AG09309 (cell line): ENCODE measurements at places on chromosomes 2 and 18.
A peak's percentile ranks its signal among the peaks of the same experiment; 100 is the strongest.

DNA sequence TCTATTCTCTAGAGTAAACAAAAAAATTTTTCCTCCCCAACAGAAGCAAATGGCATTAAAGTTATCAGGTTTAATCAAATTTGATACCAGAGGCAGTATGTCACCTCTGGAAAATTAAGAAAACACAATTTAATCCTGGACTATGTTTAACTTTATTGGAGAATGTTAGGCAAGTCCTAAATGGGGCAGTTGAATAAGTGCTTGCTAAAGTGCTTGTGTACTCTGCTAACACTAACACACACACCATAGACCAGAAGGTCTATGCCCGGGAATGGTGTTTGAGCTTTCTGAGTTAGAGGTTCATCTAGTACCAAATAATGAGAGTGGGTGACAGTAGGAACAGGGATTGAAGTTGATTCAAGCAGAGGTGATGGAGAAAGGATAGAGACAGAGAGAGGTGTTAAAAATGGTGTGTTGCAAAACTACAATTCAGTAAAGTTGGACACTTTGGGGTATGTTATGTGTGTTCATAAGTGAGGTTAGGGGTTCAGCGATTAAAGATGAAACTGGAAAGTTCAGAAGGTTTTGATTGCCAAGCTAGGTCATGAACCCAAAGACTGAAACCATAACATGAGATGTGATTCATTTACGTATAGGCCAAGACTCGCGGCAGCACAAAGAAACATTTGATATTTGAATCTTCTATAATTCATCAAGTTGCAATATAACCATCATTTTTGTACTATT, 40.5 kb upstream of the PEX13 start:
- no peak for DNase-seq

DNA sequence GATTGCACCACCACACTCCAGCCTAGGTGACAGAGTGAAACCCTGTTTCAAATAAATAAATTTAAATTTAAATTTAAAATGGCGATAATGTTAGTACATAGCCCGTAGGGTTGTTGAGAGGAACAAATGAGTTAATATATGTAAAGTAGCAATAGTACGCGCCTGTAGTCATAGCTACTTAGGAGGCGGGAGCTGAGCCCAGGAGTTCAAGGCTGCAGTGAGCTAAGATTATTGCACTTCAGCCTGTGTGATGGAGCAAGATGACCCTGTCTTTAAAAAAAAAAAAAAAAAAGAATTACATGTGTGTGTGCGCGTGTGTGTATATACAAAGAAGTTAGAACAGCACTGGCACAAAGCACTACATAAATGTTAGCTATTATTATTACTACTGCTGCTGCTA, 117.4 kb upstream of the ARL5A start:
- no peak for DNase-seq

- no peak for DNase-seq
Observed at GRCh38 chr2:208406474-208407451, at the start of gene PTH2R. TSS of gene PTH2R (plus strand) at chr2:208406792. CDS start at chr2:208407044, 252 bp downstream.

DNA sequence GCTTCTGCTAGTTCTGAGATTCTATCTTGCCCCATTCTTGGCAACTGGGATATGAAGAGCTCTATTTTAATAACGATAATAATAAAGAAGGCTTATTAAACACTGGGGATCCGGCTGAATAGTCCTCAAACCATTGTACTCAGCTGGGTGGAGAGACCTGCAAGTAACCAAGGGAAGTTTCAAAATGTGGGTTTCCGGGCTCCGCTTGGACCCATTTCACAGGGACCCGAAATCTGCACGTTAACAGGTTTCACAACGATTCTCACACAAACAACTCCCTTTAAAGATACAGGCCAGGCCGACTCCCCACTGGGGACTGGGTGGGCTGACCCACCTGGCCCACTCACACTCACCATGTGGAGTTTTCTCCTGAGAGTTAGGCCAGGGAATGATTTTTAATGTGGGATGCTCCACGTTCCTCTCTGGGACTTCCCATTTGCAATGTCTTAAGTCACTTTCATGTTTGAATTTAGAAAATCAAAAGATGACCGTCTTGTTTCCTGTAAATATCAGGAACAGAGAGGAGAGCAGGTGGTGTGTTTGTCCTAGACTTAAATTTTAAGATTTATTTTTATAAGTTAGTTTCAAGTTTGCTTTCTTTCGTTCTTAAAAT, 96.3 kb downstream of the SH3RF3 start:
- DNase-seq = no peak

GRCh38 chr2:234828382-234829073, 123.3 kb upstream of the SH3BP4 start:
- DNase-seq = no peak

- DNase-seq = no peak
Observed at GRCh38 chr18:63140997-63141777, 178.4 kb downstream of the BCL2 start.

GRCh38 chr2:73852020-73852419, 23.3 kb downstream of the STAMBP start:
- DNase-seq = peak; percentile 40

DNA sequence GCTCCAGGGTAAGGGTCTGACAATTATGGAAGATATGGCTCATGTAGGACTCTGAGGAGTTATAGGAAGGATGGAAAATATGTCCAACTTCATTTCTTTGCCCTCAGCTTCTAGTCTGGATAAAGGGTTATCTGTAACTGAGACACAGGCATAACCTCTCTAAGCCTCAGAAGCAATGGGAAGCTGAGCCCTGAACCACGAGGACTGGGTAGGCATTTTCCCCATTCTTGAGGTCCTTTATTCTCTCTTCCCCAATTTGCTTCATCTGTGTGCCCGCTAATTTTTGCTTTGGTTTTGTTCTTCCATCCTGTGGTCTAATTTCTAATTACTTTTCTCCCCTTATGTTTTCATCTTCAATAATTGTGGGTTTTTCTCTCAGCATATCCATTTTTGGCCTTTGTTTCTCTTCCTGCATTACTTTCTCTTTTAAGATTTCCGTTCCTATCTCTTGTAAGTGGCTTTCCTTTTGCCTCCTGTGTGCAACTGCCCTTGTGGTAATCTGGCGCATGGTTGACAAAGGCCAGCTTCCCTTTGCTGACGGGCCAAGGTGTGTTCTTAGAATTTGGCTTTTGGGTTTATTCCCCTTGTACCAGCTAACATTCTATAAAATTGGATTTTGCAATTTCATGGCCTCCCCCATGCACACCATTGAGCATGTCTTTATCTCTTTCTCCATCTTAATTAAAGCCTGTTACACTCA, 343.8 kb downstream of the TXNL1 start:
- DNase-seq = no peak

- DNase-seq = no peak
Observed at GRCh38 chr2:24328010-24328409, 32.3 kb downstream of the ITSN2 start.

- no peak for DNase-seq
Observed at GRCh38 chr2:161703863-161704262, 79.6 kb downstream of the SLC4A10 start.

- no peak for DNase-seq
Observed at GRCh38 chr2:146986161-146986560, 858.7 kb upstream of the ACVR2A start.

DNA sequence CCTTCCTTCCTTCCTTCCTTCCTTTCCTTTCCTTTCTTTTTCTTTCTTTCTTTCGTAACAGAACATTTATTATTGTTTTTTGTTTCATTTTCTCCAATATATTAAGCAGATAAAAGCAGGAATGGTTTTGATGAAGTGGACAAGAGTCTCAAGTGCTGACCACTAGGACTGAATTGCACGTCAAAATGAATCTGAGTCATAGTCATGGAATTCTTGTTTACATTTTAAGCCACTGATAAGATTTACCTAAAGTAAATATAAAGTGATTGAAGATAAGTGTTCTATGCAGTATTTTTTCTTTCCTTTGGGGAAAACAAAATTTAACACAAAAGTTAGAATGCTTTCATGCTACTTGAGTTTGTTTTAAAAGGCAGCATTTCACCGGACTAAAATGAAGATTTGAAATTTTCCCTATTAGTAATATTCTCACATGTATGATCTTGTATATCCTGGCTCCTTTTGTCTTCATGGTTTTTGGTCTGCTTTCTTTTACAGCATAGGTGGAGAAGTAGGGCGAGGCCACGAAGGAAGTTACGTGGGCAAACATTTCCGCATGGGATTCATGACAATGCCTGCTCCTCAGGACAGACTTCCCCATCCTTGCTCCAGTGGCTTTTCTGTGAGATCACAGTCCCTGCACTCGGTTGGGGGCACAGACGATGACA, 113.5 kb downstream of the NYAP2 start:
- peak; percentile 2 for DNase-seq

GRCh38 chr2:44930274-44931197, 11.0 kb upstream of the SIX3 start:
- DNase-seq = no peak

- peak; percentile 33 for DNase-seq
Observed at GRCh38 chr18:79765491-79766245, 32.1 kb upstream of the KCNG2 start.

DNA sequence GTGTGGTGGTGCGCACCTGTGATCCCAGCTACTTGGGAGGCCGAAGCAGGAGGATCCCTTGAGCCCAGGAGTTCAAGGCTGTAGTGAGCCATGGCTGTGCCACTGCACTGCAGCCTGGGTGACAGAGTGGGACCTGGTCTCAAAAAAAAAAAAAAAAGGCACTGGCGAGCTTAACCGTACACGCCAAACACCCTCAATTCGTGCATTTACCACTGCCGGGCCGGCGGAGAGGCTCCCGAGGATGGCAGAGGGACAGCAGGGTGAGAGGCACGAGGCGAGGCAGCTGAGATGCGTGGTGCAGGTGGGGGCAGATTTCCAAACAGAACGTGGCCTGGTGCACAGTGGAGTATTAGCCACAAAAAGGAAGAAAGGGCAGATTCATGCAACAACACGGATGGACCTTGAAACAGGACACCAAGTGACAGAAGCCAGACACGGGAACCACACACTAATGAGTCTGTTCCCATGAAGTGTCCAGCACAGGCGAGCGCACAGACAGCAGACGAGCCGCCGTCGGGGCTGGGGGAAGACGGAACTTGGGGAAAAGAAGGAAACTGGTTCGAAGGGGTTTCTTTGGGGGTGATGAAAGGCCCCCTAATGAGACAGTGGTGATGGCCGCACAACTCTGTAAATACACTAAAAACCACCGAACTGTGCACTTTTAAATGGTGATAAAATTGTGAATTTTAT, 27.4 kb downstream of the SLC66A2 start:
- DNase-seq = no peak

GRCh38 chr2:237315170-237315828, 98.7 kb downstream of the COL6A3 start:
- peak; percentile 93 for DNase-seq

DNA sequence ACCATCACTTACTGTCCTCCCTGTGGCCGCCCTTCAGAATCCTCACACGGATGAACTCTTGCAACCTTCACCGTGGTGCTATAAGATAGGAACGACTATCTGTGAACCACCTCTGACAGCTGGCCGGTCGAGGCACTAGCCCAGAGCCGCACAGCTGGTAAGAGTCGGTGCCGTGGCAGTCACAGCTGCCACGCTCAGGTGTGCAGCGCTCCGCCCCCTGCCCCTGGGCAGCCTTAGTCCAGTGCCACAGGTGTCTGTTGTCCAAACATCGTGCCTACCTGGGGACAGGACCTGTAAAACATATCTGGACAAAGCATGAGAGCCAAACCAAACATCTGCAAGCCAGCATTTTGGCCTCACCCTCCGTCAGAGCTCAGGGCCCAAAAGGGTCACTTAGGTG, 55.3 kb upstream of the SALL3 start:
- DNase-seq = no peak

GRCh38 chr2:23900541-23901322, 26.2 kb downstream of the ATAD2B start:
- peak; percentile 71 for DNase-seq

DNA sequence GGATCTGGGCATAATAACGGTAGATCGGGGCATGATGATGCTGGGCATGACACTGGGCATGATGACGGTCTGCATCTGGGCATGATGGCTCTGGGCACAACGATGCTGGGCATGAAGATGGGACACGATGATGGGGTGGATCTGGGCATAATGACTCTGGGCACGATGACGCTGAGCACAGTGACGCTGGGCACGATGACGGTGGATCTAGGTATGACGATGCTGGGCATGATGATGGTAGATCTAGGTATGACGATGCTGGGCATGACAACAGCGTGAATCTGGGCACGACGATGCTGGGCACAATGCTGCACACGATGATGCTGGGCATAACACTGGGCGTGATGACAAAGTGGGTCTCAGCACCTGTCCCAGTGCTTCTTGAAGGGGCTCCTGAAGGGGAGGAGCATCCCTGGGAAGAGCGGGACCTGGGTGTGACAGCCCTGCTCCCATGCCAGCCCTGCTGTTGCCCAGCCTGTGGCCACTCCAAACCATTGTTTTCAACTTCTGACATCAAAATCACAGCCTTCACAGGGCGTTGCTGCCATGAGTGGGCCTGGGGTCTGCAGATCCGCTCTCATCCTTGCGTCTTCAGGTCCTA, 30.4 kb upstream of the ALLC start:
- DNase-seq = no peak

DNA sequence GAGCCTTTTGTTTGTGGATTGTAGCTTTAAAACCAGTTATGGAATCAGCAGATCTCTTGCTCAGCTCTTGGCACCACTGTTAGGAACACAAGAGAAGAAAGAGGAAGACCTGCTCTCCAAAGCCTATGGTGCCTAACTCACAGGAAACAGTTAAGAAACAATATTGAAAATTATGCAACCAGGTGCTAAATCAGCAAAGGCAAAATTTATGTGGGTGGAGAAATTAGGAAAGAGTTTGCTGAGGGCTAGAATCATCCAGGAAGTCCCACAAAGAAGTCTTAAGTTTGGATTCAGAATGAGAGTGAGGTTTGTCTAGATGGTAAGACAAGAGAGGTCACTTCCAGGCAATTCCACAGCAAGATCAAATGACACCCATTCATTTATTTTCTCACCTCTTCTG, 49.4 kb downstream of the AOX1 start:
- no peak for DNase-seq

DNA sequence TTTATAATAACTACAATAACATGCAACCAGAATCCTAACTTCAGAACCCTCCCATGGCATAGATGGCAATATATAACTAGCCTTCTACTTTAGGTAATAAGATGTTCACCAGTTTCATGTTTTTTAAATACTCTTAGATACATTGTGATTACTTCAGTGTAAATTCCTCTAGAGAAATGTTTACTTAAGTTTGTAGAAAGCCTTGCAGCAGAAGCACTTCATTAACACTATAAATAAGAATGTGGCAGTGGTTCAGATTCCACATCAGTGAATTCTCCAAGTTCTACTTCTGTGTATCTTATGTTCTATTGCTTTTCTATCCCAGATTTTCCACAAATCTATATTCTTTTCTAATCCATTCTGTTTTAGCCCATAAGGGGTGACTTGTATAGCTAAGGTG, 1.2 kb upstream of the RAD51AP2 start:
- no peak for DNase-seq

DNA sequence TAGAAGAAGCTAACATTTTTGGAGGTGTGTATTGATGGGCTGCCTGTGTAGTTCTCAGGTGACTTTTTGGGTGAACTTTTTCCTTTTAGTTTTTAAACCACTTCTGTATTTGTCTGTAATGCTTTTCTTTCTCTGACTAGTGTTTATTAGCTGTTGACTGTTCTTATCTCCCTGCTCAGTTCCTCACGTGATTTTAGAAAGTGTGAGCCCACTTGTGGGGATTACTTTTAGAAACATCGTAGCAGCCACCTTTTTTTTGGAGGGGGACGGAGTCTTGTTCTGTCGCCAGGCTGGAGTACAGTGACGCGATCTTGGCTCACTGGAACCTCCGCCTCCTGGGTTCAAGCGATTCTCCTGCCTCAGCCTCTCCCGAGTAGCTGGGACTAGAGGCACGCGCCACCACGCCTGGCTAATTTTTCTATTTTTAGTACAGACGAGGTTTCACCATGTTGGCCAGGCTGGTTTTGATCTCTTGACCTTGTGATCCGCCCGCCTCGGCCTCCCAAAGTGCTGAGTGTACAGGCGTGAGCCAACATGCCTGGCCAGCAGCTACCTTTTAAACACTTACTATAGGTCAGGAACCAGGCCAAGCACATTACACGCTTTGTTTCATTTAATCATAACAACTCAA, 9.2 kb upstream of the CDKL4 start:
- no peak for DNase-seq
